ENCODE measurements at places on chromosomes 4 and X. TPM values are rescaled to one million over a fixed set of nuclear protein-coding genes. Genes with fewer than 3 reads are reported as not detected.

OPHN1 gene
- total RNA-seq, result 7.4 TPM

DNA sequence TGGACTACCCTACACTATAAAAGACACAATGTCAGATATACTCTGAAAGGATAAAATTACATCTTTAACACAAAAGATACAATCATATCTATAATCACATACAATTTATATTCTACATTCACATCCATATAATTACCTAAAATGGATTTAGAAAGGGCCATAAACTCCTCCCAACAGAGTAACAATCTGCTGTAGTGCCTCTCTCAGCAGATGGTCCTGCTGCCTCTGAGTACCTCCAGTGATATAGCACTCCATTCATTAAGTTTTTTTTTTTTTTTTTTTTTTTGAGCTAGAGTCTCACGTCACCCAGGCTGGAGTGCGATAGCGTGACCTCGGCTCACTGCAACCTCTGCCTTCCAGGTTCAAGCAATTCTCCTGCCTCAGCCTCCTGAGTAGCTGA is 7.4 kb downstream of the ANKRD37 start:
- no peak for DNase-seq

DNA sequence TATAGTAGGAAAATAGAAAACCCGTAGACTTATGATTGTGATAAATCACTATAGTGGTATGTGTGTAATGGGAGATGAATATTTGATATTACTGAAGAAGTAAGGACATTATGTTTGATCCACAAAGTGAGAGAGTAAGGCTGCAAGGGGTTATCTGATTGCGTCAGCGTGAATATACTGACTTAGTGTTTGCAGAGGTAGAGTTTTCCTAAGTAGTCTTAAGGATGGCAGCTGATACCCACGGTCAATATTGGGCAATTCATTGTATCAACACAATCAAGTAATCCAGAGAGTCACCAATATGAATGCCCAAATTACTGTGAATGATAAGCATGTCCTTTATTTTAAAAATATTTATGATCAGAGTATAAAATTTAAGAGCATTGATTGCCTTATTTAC is 83.7 kb downstream of the SPOCK3 start:
- no peak for DNase-seq

EGF gene
- total RNA-seq, result 2.0 TPM

DNA sequence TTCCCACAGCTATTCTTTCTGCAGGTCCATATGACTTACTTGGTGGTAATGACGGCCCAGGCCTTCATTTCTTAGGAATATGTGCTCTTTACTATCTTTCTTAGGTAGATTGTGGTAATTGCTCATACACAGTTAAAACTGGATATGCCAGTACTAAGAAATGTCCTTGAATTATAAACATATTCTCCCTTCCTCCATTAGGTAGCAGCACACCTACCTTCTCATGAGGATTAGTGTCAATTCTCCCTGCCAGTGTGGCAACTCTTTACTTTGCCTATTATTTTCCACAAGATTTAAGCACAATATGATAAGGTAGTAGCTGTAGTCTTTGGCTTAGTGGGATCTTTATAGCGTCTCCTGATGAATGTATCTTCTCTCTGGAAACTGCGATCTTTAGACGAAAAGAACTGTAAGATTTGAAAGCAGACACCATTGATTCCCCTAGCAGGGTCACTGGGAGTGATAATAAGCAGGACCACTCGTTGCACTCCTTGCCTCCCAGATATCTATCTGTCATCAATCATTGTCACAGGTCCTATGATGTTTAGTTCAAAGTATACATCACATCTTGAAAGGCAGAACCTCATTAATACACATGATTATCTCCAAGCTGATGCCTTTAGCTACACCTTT is 1240.7 kb downstream of the C4orf33 start:
- peak; percentile 21 for DNase-seq

HSD17B13 gene
- total RNA-seq, result not detected

DNA sequence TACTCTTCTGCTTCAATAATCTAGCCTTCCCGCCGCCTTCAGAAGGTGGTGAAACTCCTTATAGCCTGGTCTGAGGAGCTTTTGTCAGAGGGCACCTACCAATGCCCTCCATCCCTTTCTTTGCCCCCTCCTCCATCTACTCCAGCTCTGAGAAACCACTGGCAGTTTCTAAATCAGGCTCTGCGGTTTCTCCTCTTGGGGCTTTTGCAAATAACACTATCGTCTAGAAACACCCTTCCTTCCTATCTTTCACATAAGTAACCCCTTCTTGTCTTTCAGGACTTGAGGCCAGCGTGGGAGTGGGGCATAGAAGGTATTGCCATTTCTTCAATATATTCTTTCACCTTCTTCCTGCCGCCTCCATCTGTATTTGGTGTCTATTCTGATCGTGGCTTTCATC is 1.2 kb upstream of the EFHC2 start:
- no peak for DNase-seq

NAT8L gene
- 5.6 TPM for total RNA-seq

CENPVL2 gene
- total RNA-seq, result not detected

GRCh38 chr4:119788349-119789266 is 160.0 kb upstream of the PDE5A start:
- no peak for DNase-seq

KLHL4 gene
- 8.5 TPM for total RNA-seq

ARSD gene
- 5.1 TPM for total RNA-seq

DNA sequence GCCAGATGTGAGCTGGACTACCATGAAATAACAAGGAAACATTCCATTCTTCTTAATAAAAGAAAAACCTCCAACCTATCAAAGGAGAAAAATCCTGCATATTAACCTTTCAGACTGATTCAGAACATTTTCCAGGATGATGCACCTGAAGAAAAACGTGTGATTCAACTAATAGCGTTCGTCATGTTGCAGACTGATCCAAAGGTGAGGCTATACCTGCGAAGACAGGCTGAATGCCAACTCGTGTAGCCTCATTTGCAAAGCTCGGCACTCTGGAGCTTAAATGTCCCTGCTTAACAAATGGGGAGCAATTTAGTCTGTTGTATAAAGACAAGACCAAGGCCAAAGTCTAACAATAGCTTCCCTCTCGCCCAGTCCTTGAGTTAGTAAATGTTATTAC is 172.0 kb upstream of the NOCT start:
- no peak for DNase-seq

TNIP3 gene
- total RNA-seq, result 0.23 TPM

- no peak for DNase-seq
These were observed 4.3 kb downstream of the SOWAHD start for GRCh38 chrX:119762718-119763117.

L1CAM gene
- 3.0 TPM for total RNA-seq

- DNase-seq, result peak; percentile 76
These were observed 74.4 kb downstream of the MTMR1 start for GRCh38 chrX:150767475-150768131.

CNGA1 gene
- 0.17 TPM for total RNA-seq

DNA sequence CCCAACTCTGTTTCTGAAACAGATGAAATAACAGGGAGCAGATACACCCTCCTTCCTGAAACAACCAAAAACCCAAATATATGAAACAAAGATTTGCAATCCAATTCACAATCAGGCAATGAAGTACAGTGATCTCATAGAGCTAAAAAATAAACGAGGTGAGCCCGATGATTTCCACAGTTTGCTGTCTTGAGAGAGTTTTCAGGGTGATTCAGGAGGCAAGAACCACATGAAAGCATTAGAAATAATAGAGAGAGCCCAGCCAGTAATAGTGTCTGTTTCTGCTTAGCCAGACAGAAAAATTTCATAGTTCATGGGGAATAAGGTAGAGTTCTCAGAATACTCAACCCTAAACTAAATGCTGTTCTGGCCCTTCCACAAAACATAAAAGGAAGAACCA is 296.2 kb downstream of the PDHA2 start:
- no peak for DNase-seq

DNA sequence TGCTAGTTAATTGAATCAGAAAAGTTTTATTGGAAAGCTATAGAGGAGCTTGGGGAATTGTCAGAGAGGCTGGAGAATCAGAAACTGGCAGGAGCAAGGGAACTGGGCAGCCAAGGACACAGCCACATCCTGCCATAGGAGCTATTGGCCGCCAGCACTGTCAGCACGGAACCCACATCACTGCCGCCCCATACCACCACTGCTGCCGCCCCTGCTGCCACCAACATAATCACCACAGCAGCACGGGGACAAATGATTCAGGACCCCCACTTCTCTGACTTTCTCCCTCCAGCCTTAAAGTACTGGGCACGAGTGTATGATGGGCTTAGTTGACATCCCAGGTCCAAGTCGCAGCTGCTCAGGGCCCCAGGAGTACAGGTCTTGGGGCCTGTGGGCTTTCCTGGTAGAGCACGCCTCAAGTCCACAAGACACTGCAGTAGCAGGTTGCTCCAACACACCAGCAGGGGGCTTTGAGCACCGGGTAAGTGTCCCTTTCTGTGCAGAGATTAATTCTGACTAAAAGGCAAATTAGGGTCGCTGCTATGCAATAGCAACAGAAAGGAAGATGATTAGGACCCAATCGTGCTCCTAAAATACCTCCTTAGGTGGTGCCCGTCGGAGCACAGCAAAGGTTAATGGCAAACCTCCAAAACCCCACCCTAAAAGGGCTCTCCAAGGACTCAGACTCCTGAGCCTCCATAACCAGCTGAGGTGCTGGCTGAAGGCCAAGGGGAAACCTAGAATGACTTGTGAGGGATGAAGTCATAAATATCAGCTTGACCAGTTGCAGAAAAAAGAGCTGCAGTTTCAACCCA is 6.9 kb downstream of the PJA1 start:
- DNase-seq, result peak; percentile 56

EVC gene
- 13.0 TPM for total RNA-seq

- DNase-seq, result no peak
These were observed 38.8 kb downstream of the RAB40A start for GRCh38 chrX:103480526-103480925.

DNA sequence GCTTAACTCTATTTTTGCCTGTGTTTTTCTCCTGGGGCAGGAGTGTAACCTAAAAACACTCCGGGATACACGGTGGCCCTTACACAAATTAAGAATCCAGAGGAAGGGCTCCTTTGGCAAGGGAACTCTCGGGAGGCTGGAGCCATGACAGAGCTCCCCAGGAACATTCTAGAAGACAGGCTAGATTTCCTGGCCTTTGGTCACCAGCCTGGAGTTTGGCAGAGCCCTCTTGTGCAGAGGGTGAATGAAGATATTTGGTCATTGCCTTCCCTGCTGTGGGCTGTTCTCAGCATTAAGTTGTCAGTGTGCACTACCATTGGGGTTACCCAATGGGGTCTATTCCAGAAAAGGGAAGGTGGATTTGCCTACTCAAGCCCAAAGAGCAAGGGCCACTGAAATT is 53.8 kb upstream of the LNX1 start:
- no peak for DNase-seq

DNA sequence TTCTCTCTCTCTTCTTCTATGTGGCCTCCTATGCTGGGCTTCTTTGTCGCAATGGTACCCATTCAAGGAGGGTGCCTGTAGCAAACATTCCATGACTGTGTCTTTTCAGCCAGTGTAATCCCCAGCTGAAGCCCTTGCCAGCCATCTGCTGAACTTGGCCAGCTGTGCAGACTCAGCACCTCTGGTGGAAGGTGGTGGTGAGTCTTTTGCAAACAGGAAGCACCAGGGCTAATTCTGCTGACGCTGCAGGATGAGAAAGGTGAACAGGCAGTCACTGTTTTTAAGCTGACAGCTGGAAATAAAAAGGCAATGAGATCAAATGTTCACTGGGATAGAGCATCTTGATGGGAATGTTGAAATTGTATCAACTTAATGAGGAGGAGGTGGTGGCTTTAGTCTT is 298.7 kb upstream of the CLNK start:
- DNase-seq, result no peak

FRMPD3 gene
- 0.08 TPM for total RNA-seq

FRMPD4 gene
- 0.37 TPM for total RNA-seq

ZNF732 gene
- not detected for total RNA-seq

DNA sequence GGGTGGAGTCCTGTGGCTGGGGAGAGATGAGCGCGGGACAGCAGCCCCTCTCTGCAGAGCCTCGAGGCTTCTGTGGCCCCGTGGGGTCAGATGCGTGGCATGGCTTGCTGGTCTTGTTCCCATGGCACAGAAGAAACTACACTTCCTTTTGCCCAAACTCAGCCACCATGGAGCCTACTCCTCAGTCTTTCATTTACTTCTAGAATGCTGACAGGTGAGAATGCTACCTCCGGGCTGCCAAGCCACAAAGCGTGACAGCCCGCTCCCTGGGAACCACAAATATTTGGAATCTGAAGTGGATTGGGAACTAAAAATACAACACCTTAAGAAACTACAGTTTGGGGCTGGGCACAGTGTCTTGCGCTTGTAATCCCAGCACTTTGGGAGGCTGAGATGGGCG is 98.0 kb downstream of the TRAPPC11 start:
- DNase-seq, result no peak

- DNase-seq, result no peak
These were observed 18.8 kb downstream of the RGN start for GRCh38 chrX:47097018-47097417.

ETDA gene
- not detected for total RNA-seq

- DNase-seq, result no peak
These were observed 679 bp upstream of the MSL3 start for GRCh38 chrX:11757397-11757718.

NR0B1 gene
- total RNA-seq, result not detected

DNA sequence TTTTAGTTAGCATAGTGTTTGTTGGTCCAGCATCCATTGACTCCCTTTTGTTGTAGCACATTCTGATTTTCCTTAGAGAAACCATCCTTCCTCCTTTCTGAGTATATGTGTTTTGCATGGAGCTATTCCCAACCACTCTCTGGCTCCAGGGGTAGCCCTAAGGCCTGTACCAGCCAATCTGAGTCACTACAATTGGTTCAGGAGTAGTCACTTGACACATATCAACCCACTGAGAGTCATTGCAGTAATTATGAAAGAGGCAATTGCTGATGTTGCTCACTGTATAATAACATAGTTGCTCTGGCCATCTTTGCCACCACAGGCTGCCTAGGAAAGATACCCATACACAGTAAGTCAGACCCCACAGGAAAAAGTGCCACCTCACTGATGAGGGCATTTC is 71.2 kb upstream of the GRID2 start:
- no peak for DNase-seq

GRCh38 chr4:3414421-3415279 is 27.1 kb upstream of the HGFAC start:
- DNase-seq, result no peak

FAM47E gene
- not detected for total RNA-seq

TAF7L gene
- not detected for total RNA-seq

- DNase-seq, result peak; percentile 10
These were observed 47.9 kb upstream of the RGN start for GRCh38 chrX:47030339-47030738.

VEGFD gene
- total RNA-seq, result 0.37 TPM

- DNase-seq, result no peak
These were observed 2.9 kb upstream of the USP53 start for GRCh38 chr4:119209586-119209985.

- DNase-seq, result peak; percentile 94
These were observed at the start of gene EDA2R for GRCh38 chrX:66638591-66639500. EDA2R (minus strand) TSS chrX:66639078; CDS start chrX:66616020, 23,058 bp downstream.

DNA sequence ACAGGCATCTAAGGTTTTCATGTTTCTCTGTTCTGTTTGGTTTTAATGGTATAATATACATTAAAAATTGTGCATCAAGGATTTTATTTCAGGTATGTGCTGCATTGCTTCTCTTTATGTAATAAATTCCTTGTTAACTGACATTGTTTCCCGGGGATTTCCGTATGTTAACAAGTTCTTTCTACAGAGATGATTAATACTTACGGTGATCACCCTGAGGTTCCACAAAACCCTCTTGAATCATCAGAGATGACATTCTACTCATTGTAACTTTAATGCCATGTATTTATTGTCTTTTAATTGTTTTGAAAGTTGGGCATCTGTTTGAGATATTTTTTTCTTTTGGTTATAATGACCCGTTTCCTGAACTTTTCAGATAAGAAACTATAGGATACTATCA is 37.5 kb downstream of the ARHGAP10 start:
- no peak for DNase-seq

SLC25A43 gene
- 16.7 TPM for total RNA-seq

LINC00632 gene
- total RNA-seq, result 0.63 TPM

TMPRSS11D gene
- total RNA-seq, result not detected
